ENCODE measurements at places on chromosomes 11 and 22.

DNA sequence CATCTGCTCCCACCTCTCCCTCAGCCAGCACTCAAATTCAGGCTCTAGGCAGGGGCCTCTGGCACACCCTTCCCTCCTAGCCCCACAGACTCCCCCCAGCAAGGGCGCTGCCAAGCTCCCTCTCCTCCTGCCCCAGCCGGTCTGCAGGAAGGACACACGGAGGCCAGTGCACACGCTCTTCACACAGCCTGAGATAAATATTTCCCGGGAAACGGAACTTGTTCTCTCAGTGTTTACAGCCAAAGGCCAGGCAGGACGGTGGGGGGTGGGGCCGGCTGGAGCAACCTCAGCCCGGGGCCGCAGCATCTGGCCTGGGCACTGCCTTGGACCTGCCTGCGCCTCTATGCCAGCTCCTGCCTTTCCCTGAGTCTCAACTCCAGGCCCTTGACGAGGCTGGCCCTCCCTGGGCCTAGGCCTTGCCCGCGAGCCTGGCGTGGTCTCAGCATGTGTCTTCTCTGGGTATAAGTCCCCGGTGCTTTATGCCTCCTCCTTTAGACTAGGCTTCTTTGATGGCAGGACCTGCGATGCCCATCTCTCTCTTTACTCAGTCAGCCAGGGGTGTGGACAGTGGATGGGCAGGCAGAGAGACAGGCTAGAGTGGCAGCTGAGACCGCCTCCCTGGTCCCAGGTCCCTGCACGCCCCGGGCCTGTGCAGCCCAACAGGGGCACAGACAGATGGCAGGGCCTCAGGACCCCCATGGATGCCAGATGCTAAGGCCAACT, 48.4 kb downstream of the PDE2A start:
- no peak for DNase-seq

GRCh38 chr22:35150183-35151107, 84.5 kb downstream of the ISX start:
- DNase-seq: no peak

DNA sequence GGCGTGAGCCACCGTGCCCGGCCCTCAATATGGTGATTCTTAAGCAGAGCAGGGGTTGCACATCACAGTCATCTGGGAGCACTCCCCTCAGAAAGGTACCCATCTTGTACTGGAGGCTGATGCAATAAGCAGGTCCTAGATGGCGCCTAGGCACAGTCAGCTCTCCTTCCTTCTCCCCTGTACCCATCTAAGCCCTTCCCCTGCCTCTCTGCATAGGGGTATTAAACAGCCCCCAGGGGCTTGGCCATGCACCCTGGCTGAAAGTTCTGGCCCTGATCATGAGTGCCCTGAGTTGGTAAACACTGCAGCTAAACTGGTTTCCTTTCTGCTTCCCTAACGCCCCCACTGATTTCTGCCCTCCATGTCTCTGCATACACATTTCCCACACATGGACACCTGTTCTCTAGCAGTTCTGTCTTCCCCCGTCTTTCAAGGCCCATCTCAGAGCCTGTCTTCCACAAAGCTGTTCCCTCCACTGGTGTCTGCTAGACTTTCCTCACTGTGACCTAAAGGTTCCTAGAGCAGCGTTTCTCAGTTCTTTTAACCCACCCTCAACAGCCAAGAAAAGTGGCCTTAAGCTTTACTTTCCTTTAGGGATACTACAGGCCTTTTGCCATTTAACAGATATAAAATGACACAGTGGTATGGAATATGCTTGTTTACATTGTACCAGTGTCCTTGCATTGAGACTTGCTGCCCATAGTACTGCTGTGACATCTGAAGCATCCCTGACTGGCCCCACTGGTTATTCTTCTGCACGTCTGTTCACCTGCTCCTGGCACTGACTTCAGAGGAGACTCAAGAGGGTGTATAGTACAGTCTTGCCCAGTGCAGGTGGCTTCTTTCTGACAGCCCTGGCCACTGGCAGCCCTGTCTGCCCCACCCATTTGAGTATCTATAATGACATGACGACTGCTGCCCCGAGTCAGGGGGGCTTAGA, 15.6 kb downstream of the UBE2L3 start:
- DNase-seq: no peak

DNA sequence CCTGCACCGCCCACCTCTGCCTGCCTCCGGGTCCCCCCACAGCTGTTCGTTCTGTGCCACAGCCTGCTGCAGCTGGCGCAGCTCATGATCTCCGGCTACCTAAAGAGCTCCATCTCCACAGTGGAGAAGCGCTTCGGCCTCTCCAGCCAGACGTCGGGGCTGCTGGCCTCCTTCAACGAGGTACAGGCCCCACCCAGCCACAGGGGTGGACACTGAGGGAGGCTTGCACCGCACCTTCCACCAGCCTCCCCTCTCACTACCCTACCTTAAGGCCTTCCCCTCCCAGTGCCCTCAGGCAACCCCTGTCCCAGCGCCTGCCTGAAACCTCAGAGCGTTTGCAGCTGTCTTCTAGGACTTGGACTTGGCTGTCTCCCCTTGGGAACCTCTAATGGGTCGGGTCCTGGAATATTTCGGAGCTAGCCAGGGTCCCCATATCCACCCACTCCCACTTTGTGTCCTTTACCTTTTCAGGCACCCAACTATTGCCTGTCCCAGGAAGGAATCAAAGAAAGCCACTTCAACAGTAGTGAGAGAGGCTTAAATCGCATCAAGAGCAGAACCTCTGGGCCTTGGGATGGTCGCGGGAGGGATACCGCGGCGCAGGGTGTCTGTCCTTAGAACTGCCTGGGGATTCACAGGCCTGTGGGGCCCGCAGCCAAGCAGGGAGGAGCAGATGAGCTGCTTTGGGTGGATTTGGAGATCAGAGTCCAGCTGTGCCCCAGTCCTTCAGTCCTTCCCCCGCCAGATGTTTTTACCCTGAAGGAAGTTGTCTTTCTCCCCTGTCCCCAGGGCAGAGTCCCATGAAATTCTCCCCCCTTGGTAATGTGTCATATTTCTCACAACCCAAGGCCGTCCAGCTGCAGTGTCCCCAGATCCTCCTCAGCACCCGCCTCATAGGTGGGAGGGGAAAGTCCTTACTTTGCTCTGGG, 13.3 kb downstream of the SLCO2B1 start:
- DNase-seq: no peak

DNA sequence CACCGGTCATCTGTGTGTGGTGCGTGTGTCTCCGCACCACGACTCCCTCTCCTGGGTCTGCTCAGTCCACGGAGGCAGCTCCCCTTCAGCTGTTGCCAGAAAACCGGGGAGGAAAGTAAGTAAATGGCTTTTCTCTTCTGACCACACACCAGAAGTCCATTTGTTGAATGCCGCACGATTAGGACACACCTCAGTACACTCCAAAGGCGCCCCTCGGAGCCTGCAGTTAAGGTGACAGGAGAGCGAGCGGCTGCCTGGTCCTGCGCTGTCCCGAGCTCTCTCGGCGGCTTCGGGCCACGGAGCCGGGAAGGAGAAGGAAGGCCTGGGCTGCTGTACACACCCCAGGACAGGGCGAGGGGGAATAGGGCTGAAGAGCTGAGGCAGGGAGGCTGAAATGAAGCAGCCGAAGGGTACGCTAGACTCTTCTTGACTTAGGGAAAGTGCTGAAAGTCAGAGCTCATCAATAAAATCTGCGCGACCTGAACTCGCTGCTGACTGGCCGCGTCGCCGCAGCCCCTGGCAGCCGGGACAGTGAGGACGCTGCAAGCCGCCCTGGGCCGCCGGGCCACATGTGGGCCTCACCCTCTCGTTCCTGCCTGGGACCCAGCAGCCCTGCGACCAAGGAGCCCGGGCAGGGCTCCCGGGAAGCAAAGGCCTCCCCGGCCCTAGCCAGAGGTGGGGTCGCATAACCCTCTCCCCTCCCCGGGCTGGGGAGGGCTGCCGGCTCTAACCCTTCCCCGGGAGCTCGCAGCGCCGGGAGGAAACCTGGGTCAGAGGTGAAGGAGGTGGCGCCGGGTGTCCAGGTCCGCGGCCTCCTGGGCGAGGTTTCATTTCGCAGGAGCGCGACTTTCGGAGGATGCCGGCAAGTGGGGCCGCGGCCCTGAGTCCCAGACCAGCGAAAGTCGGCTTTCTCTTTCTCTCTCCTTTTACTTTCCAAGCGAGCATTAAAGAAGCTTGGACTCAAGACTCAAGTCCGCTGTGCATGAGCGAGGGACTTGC, 1.6 kb upstream of the PAX6 start:
- DNase-seq: no peak

DNA sequence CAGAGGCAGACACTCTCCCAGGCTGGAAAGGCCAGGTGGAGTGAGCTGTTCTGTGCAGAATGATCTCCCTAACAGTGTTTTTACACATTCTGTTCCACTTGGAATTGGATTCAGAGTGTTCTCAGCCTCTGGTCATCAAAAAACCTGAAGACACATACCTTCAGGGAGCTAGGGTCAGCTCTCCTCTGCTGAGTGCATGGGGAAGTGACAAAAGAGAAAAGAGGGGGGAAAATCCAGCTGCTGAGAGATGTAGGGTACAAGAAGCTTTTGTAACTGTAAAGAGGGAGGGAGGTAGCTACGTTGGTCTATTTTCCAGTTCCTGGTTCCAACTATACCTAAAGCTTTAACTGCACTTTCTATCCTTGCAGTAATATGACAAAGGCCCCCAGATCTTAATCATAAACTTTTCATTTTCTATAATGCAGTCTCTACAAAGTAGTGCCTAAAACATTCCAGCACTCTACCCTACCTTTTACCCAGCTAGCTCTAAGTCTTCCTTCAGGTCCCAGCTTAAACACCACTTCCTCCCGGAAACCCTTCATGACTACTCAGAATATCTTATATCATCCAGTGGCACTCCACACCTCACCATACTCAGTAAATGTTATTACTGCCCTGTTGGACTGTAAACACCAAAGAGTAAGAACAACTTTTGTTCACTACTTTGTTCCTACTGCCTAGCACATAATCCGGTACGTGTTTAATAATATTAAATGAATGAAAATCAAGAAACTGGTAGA, 9.2 kb downstream of the MAPK1 start:
- no peak for DNase-seq

GRCh38 chr11:19714387-19715363, 2.0 kb downstream of the NAV2 start:
- DNase-seq: no peak

Data from stimulated activated CD8-positive, alpha-beta memory T cell treated with anti-CD3 and anti-CD28 coated beads, Interleukin-7, amount 100 ng/mL, for 1 hour (primary cell).